ENCODE measurements at places on chromosomes 4 and X.

DNA sequence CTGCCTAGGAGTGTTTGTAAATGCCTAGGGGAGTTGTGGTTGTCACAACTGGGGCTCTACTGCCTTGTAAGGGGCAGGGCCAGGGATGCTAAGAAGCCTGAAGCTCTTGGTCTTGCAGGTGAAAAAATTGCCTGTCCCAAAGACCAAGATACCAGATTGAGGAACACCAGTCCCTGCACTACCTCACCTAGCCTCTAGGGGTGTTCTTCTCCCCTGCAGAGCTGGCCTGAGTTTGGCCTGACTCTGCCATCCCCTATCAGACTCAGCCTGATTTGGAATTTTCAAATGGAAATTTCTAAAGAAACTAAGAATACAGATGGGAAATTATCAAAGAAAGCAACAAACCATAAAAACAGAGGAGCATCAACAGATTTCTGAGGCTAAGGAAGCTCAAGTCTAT lies 90.4 kb downstream of the ZC4H2 start:
- DNase-seq = no peak

DNA sequence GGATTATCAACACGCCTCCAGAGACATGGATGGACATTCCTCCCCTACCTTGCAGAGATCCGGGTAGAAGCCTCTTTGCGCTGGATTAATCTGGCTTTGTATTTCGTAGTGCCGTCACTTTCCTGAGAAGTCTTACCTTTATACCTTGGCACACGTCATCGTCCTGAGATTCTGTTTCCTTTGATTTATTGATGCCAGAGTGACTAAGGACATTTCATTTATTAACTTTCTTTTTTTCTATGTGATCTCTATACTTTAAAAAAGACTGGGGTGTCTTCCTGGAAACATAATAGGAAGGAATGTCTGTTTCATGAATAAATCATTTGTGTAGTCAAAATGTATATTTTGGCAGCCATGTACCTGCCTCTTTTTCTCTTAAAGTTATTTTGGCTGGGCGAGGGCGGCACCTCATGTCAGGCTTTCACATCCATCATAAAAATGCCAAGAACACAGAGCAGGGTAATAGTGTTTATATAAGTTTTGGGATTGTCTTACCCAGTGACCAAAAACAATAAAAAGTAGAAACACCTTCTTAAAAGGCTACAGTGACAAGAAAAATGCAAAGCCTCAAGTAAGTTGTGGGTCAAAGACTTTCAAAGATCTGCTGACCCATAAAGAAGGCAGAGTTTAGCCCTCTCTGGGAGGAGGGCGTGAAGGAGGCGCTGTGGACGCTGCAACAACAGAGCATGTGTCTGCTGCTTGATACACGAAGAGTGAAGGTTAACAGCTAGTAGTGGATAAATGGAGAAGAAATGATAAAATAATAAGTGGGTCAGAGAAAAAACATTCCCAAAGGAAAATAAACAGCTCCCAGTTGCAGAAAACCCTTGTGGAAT lies 124.4 kb downstream of the SHROOM3 start:
- no peak for DNase-seq

GRCh38 chr4:40262077-40262528 lies 65.3 kb downstream of the RHOH start:
- DNase-seq = no peak

DNA sequence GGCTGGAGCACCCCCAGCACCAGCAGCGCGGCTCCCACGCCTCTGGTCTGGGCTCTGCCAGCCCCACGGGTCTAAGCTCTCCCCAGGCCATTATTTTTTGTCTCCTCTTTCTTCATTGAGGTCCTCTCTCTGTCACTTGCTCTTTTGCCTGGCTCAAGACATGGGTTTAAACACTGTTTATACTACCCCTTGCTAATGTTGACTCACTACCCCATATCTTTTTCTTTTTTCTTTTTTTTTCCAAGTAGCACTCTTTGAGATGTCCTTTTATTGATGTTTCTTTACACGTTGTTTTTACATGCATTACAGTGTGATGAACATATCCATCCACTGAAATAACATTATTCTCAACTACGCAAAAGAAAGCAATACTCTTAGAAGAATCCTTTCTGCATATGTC lies 1.7 kb upstream of the ERVMER34-1 start:
- no peak for DNase-seq

DNA sequence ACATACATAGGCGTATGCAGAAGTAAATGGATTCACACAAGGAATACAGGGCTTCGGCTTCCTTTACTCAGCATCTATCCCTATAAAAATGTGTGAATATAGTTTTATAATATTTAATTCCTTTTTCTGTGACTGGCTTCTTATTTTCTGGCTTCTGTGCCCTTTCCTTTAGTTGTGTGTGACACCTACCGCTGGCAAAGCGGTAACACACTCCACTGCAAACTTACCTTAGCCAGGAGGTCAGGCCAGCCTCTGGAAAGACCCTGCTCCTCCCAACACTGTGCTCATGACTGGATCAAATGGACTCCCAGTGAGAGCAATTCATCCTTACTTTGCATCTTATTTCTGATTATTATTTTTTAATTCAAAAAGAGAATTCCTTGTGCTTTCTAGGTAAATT lies 244.2 kb downstream of the ANK2 start:
- DNase-seq = no peak

GRCh38 chrX:150575419-150575814 lies 7.0 kb downstream of the MTM1 start:
- DNase-seq = no peak

GRCh38 chrX:19578956-19579355 lies 63.6 kb upstream of the MAP3K15 start:
- DNase-seq = no peak

DNA sequence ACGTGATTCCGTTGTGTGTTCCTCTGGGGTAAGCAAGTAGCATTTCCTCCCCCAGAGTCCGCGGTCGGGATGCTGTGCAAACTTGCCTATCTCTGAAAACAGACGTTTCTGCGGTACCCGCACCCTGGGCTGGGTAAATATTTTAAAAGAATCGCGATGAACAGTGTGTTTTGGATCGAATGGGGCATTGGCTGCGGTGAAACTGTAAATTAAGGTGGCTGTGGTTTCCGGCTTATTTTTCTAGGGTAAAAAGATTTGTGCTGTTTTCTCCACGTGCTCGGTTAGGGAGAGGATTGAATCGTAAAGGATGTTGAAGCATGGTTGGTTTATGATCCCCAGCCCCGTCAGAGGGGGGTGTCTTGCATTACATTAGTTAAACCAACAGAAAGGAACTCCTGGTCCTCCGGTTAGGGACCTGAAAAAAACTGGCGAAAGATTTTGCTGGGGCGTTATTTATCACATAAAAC lies 1.2 kb downstream of the HHIP start:
- DNase-seq = no peak

DNA sequence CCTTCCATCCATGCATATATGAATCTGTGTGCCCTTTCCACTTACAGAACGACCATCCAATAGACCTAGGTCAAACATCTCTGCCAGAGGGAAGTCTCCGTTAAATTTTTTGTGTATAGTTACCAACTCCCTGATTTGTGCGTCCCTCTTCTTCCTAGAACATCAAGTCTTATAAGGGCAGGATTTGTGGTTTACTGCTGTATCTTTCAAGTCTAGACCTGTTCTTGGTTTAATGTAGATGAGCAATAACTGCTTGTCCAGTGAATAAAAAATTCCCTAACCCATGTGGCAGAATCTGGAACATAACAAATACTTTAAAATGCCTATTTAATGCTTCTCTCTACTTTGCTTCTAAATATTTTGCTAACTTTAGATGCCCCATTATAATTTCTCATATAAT lies 988.8 kb downstream of the RAPGEF2 start:
- no peak for DNase-seq

DNA sequence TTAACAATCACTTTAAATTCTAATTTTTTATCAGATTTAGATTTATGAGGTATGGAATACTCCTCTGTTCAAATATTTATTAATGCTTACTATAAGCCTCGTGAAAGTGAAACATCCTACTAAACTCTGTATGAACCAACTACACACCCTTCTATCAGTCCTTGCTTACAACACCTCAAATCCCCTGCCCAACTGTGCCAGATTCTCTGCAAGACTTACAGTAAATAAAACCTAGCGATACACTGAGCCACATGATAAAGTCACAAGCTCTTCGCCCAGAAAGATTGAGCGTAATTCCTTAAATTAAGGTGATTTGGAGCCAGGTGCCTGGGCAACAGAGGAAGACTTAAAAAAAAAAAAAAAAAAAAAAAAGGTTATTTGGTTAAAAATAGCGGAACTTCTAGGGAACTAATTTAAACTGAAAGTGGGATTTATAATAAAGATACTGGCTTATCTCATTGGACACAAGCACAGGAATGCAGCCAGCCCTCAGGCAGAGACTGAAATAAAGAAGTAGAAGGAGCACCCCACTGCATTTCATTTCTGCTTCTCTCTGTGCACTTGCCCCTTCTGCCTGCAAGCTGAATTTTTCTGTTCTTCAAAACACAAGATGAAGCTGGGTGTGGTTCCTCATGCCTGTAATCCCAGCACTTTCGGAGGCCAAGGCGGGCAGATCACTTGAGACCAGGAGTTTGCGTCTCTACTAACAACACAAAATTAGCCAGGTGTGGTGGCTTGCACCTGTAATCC lies 17.5 kb upstream of the C4orf36 start:
- no peak for DNase-seq

DNA sequence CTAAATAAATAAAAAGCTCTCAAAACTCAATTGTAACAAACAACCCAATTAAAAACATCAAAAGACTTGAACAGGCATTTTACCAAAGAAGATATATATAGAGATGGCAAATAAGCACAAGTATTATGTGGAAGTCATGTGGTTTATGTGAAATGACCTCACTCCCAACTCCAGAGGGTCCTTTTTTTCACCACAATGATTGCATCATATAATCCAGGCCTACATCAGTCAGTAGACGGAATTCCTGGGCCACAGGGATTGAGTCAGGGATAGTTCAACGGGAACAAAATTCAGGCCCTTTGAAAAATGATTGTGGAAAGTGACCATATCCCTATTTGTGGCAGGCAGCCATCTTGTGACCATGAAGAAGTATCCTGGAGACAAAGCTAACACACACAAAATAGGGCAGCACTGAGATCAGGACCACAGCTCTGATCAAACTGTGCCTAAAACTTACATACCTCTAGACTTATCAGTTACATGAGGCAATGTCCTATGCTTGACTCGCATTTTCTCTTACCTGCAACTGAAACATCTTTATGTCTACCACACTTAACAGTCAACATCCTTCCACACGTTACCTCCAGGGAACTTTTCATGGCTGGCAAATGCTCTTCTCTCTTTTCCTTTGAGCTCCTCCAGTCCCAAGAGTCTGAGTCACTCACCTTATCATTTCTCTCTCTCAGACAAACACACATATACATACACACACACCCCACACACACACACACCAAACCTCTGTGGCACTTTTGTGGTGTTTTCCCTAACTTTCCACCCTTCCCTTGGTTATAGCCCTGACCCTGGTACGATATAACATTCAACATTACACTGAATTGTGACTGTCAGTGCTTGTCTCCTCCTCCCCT lies 113.5 kb downstream of the PHF8 start:
- DNase-seq = no peak

DNA sequence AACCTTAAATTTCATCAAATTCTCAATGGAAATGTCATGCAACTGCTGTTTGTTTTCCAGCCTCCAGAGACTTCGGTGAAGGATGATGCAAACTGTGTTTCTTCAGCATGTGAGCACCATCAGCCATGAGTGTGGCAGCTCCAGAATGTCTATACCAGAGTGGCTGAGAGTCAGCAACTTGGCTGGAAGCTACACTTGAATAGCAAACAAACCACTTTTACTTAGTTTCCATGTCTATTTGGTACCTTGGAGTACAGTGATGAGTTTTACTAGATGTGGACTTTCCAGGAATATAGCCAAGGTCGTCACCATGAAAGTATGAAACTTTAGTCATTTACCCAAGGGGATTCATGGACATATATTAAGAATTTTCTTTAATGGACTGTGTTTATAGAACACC lies 4.3 kb upstream of the IL21 start:
- DNase-seq = no peak

DNA sequence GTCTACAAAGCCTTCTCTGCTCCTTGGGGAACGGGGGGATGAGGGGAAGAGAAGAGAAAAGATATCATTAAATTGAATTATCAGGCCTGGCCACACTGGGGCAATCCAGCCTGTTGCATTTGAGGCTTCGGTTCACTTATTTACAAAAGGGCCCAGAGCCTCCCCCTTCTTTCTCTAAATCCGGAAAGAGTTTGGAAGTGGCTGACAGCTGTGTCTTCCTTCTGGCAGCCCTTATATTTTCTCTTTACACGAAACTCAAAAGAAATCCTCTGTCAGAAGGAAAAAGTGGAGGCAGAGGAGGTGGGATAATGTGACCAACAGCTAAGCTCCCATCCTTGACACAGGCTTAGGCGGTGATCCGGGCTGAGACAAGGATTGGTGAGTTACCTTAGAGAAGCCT lies 158.3 kb upstream of the TAPT1 start:
- DNase-seq = no peak

DNA sequence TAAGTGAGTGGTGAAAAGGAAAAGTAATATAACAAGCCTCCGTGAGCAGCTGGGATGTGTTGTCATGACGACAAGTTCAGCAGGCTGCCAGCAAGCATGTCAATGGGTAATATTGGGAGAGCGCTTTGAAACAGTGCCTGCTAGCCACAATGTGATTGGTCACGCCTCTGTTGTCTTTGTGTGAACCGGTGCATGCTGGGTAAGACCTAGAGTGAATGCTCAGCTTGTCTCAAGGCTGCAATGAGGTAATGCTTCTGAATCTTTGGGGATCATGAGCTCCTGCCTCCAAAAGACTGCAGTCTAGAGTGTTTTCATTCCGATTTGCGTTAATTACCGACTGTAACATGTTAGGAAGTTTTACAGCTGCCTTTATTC lies 54.9 kb downstream of the STOX2 start:
- DNase-seq = peak; percentile 72

DNA sequence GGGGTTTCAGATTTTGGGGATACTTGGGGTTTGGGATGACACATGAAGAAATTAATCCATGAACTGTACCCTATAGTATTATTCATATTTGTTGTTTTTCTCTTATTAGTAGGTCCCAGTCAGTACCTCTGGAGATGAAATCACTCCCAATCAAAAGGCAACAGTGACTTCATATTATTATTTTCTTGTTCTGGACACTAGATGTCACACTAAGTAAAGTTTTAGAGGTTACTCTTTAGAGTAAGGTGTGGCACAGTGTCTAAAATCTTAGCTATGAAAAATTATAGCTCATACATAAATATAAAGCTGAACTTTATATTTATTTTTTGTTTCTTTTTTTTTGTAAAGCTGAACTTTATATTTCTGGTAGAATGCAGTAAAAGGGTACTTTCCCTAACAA lies 35.1 kb downstream of the FAM114A1 start:
- no peak for DNase-seq

- DNase-seq = no peak
Measured at GRCh38 chr4:20995610-20996009, 295.4 kb downstream of the PACRGL start.

Measured in right cardiac atrium (tissue), 5 donors.